ENCODE measurements at places on chromosomes 13 and 19.

GRCh38 chr19:2711875-2712205 is 9.3 kb downstream of the DIRAS1 start:
- DNase-seq = no peak

DNA sequence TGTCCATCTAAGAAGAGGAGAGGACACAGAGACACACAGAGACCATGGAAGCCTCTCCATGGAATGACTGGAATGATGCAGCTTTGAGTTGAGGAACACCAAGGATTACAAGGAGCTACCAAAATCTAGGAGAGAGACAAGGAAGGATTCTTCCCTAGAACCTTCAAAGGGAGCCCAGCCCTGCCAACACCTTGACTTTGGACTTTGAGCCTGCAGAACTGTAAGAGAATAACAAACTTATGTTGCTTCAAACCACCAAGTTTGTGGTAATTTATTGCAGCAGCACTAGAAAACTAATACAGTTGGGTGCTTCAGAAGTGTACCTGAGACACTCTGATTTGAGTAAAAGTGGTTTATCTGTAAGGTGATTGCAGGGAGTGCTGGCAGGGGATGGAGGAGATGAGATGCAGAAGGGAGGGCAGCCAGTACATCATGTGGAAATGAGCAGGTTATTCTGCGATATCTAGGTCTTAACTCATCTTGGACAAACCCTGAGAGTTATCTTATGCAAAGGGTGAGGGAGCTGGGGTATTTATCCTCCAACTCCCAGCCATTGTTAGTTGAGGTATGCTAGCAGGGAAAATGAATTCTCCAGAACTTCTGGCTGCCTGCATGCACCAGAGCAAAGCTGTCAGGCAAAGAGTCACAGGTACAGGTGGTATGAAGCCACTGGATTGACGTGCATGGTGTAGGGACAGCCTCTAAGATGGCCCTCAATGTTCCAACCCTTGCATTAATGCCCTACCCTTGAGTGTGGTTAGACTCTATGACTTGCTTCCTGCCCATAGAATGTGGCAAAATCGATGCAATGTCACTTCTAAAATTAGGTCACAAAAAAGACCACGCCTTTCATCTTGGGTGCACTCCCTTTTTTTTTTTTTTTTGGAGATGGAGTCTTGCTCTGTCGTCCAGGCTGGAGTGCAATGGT is 31.3 kb upstream of the ADGRL1 start:
- no peak for DNase-seq

DNA sequence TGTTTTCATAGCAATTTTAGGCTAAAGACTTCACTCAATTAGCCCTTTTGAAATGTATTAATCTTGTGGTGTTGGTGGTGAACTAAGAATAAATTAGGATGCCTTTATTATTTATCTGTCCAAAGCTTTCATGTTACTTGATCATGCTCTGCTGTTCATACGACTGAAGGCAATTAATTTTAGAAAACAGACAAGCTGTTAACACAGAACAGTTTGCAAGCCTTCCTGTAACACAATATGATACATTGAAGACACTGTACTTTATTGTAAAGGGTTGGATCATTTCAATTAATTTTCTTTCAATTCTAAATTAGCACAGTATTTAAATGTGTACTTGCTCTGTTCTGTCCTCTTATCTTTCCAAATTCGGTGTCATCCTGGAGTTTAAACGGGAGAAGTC is 794.3 kb upstream of the MIR17HG start:
- DNase-seq = no peak

DNA sequence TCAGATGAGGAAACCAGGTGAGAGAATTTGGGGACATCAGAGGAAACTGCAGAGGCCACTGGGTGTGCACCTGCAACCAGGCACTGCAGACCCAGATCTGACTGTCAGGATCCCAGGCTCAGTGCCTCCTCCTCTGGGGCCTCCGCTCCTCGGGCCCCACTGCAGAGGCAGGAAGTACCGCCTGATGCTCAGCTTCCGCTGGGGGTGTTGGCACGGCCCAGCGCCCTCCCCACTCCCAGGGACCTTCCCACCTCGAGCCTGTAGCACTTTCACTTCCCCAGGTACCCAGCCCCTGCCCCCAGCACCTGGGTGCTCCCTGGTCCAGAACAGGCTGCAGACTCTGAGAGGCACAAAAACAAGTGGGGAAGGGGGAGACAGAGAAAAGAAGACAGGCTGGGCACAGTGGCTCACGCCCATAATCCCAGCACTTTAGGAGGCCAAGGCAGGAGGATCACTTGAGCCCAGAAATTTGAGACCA is 1.4 kb upstream of the CD37 start:
- peak; percentile 58 for DNase-seq

GRCh38 chr19:18487576-18488402 is 34.1 kb downstream of the ELL start:
- no peak for DNase-seq
